ENCODE measurements at places on chromosomes 1 and 21. TPM values are rescaled to one million over a fixed set of nuclear protein-coding genes. Genes with fewer than 3 reads are reported as not detected.

GRCh38 chr1:219323426-219323825 lies 149.7 kb downstream of the LYPLAL1 start:
- no peaks in the 10 kb centered on the region for H3K36me3 ChIP-seq
- no peaks in the 10 kb centered on the region for H3K4me1 ChIP-seq
- no peak overlapping the region for H3K4me3 ChIP-seq
- H3K27me3 ChIP-seq, result no peaks in the 10 kb centered on the region
- no peak overlapping the region for H3K27ac ChIP-seq

GRCh38 chr21:17343055-17343454 lies 169.8 kb upstream of the CXADR start:
- H3K27ac ChIP-seq, result no peak overlapping the region
- H3K4me3 ChIP-seq, result no peak overlapping the region
- no peaks in the 10 kb centered on the region for H3K36me3 ChIP-seq
- DNase-seq, result no peak

GRCh38 chr21:26098772-26099397 lies 71.7 kb downstream of the APP start:
- H3K27ac ChIP-seq, result no peak overlapping the region
- no peaks in the 10 kb centered on the region for H3K27me3 ChIP-seq
- no peak for DNase-seq
- no peaks in the 10 kb centered on the region for H3K36me3 ChIP-seq

GRCh38 chr1:31145648-31146047 lies 80.1 kb upstream of the PUM1 start:
- no peaks in the 10 kb centered on the region for H3K4me1 ChIP-seq
- no peak overlapping the region for H3K27ac ChIP-seq
- DNase-seq, result no peak
- no peak overlapping the region for H3K4me3 ChIP-seq

DNA sequence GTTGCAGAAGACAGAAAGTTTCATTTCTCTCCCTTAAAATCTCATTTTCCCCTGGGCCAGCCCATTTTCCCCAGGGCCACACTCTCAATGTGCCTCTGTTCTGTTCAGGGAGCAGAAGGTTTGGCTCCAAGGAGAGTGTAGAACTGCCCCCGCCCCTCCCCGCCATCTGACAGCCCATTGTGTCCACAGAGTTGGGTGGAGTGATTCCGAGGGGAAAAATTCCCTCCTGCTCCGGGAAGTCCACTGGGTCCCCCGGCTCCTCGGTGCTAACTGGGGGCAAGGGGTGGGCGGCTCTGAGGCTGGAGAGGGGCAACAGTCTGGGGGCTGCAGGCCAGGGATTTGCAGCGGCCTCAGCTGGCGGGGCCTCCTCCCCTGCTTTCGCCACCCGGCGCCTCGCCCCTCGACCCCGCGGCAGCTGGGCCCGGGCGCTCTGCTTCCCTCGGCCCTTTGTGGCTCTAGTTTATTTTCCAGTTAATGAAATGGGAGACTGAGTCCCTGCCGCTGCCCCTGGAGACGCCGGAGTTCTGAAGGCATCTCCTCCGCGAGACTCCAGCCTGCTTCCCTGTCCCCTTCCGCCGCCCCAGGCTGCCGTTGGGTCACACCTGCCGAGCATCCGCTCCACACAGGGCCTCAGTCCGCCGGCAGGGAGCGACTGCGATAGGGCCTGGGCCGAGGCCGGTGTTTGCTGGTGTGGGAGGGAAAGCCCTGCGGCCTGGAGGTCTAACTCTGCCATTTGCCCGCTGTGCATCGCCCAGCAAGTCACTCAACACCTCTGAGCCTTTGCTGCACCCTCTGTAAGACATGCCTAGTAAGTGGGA lies 14.7 kb upstream of the KIRREL1 start:
- H3K27me3 ChIP-seq, result peaks cover 8% of the 10 kb centered on the region
- peak overlapping the region; percentile 32 for H3K4me3 ChIP-seq
- no peaks in the 10 kb centered on the region for H3K36me3 ChIP-seq
- no peak for DNase-seq
- H3K4me1 ChIP-seq, result peaks cover 6% of the 10 kb centered on the region

GRCh38 chr1:30684881-30685795 lies 38.2 kb downstream of the MATN1 start:
- H3K4me1 ChIP-seq, result peaks cover 8% of the 10 kb centered on the region
- H3K4me3 ChIP-seq, result peak overlapping the region; percentile 15
- H3K36me3 ChIP-seq, result no peaks in the 10 kb centered on the region
- no peak overlapping the region for H3K27ac ChIP-seq
- no peak for DNase-seq
- H3K27me3 ChIP-seq, result peaks cover 30% of the 10 kb centered on the region

- H3K27me3 ChIP-seq, result no peaks in the 10 kb centered on the region
- H3K27ac ChIP-seq, result no peak overlapping the region
- no peak overlapping the region for H3K4me3 ChIP-seq
- no peak for DNase-seq
- no peaks in the 10 kb centered on the region for H3K4me1 ChIP-seq
- H3K36me3 ChIP-seq, result no peaks in the 10 kb centered on the region
These were observed 61.8 kb downstream of the MT1HL1 start for GRCh38 chr1:236942431-236942830.

GRCh38 chr1:185789501-185790193 lies 55.5 kb downstream of the HMCN1 start:
- DNase-seq, result no peak
- peaks cover 11% of the 10 kb centered on the region for H3K4me1 ChIP-seq
- H3K36me3 ChIP-seq, result no peaks in the 10 kb centered on the region
- no peaks in the 10 kb centered on the region for H3K27me3 ChIP-seq

- H3K4me3 ChIP-seq, result no peak overlapping the region
- no peak overlapping the region for H3K27ac ChIP-seq
- no peak for DNase-seq
- peaks cover 1% of the 10 kb centered on the region for H3K36me3 ChIP-seq
- no peaks in the 10 kb centered on the region for H3K27me3 ChIP-seq
These were observed 34.4 kb downstream of the MRPL39 start for GRCh38 chr21:25572861-25573310.

- peaks cover 13% of the 10 kb centered on the region for H3K27me3 ChIP-seq
- no peaks in the 10 kb centered on the region for H3K4me1 ChIP-seq
- H3K27ac ChIP-seq, result no peak overlapping the region
- no peak overlapping the region for H3K4me3 ChIP-seq
- DNase-seq, result no peak
These were observed 516.1 kb downstream of the OMA1 start for GRCh38 chr1:58030456-58030855.

GRCh38 chr1:63622849-63623566 lies 29.8 kb downstream of the PGM1 start:
- H3K27me3 ChIP-seq, result no peaks in the 10 kb centered on the region
- peaks cover 18% of the 10 kb centered on the region for H3K4me1 ChIP-seq
- H3K4me3 ChIP-seq, result no peak overlapping the region
- no peaks in the 10 kb centered on the region for H3K36me3 ChIP-seq

- no peak overlapping the region for H3K4me3 ChIP-seq
- peaks cover 35% of the 10 kb centered on the region for H3K36me3 ChIP-seq
- no peak for DNase-seq
- no peaks in the 10 kb centered on the region for H3K27me3 ChIP-seq
- H3K27ac ChIP-seq, result no peak overlapping the region
- no peaks in the 10 kb centered on the region for H3K4me1 ChIP-seq
These were observed 83.4 kb downstream of the LYST start for GRCh38 chr1:235783148-235783776.

DNA sequence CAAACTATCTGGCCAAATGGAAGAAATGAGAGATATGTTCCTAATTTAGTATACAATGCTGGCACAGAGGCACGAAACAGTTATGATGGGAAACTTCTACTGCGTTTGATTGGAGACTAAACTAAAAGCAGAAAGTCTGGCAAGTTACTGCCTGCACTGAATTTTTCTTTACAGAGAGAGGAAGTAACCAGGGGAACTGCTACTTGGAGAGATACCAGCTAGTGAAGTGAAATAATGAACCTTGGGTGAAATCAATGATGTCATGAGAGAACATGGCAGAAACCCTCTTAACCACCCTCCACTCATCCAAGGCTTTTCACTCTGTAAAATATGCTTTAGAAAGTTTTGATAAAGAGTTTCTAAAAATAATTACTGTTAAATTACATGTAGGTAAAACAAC lies 29.3 kb downstream of the NIBAN1 start:
- no peak overlapping the region for H3K4me3 ChIP-seq
- DNase-seq, result no peak
- no peaks in the 10 kb centered on the region for H3K27me3 ChIP-seq
- peaks cover 15% of the 10 kb centered on the region for H3K4me1 ChIP-seq

GRCh38 chr1:6496365-6496721 lies 4.9 kb upstream of the PLEKHG5 start:
- H3K27me3 ChIP-seq, result no peaks in the 10 kb centered on the region
- H3K36me3 ChIP-seq, result no peaks in the 10 kb centered on the region
- H3K4me1 ChIP-seq, result peaks cover 57% of the 10 kb centered on the region

DNA sequence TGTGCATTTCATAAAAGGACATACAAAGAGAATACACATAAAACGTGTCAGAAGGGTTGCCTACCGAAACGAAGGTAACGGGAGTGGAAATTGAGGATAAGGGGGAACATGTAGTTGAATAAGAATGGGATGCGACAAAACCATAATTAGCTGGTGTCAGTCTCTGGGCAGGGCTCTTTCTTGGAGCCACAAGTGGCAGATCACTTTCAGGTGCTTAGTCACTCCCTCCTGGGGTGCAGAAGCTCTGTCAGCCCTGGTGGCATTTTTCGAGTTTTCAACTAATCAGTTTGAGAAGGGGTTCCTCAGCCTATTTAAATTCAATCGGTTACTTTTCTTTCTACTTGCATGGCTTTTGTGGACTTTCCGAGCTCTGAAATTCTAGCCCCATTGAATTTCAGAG lies 133.9 kb upstream of the IGSF21 start:
- no peaks in the 10 kb centered on the region for H3K4me1 ChIP-seq
- H3K27ac ChIP-seq, result no peak overlapping the region
- no peak overlapping the region for H3K4me3 ChIP-seq
- DNase-seq, result no peak

- peaks cover 8% of the 10 kb centered on the region for H3K4me1 ChIP-seq
- peaks cover 67% of the 10 kb centered on the region for H3K36me3 ChIP-seq
- no peak overlapping the region for H3K27ac ChIP-seq
- no peaks in the 10 kb centered on the region for H3K27me3 ChIP-seq
- DNase-seq, result no peak
These were observed 75.9 kb downstream of the PRDM2 start for GRCh38 chr1:13775916-13776315.

- H3K36me3 ChIP-seq, result no peaks in the 10 kb centered on the region
- no peak for DNase-seq
- H3K4me1 ChIP-seq, result peaks cover 4% of the 10 kb centered on the region
- H3K27me3 ChIP-seq, result no peaks in the 10 kb centered on the region
These were observed 3.9 kb upstream of the PUM1 start for GRCh38 chr1:31069392-31069791.

- no peak for DNase-seq
- peaks cover 79% of the 10 kb centered on the region for H3K4me1 ChIP-seq
- peak overlapping the region; percentile 67 for H3K27ac ChIP-seq
- H3K36me3 ChIP-seq, result no peaks in the 10 kb centered on the region
- H3K4me3 ChIP-seq, result no peak overlapping the region
These were observed 16.5 kb downstream of the NES start for GRCh38 chr1:156660752-156661112.

DNA sequence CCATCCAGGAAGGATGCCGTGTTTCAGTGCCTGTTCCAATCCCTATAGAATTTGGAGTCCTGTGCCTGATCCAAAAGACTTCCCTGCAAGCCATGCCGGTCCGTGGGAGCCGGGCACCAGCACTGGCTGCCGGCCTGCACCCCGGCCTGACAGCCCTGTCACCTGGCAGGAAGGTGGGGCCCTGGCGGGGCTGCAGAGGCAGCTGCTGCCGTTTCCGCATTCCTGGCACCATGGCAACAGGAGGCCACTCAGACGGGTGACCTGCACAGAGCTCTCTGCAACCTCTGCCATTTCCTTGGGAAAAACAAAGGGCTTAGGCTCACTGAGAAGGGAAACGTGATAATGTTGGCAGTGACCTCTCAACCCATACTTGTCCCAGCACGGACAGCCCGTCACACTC lies 63.2 kb upstream of the TMEM51 start:
- H3K36me3 ChIP-seq, result no peaks in the 10 kb centered on the region
- no peaks in the 10 kb centered on the region for H3K27me3 ChIP-seq
- no peak for DNase-seq
- H3K27ac ChIP-seq, result no peak overlapping the region

DNA sequence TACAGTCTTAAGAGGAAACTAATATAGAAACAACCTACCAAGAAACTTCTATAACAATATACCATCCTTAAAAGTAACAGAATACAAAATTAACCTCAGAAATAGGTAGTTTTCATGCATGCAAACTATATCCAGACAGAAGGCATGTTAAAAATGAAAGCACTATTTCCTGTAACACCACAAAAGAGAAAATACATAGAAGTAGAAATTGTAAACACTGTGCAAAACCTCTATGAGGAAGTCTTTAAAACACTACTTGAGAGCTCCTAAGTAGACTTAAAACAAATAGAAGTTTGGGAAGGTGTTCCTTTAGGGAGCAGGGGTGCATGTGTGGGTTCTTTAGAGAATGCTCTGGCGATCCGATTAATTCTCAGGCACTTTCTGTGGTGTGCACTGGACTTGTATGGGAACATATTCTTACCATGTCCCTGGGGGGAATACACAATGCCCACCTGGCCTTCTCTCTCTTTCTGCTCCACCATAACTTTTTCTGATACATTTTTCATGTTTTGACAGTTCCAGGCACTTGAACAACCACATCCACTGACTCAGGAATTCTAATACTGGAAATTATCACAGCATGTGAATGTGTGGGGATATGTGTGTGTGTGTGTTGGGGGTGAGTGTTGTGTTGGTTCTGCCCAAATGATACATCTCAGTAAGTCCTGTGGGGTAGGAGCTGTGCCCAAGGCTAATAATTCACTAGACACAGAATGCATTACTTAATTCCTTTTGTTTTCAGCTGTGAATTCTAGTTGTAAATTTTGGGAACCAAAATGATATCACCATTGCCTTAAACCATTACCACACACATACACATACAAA lies 866.3 kb upstream of the B3GALT2 start:
- H3K27ac ChIP-seq, result no peak overlapping the region
- H3K36me3 ChIP-seq, result no peaks in the 10 kb centered on the region
- H3K4me3 ChIP-seq, result no peak overlapping the region
- H3K4me1 ChIP-seq, result no peaks in the 10 kb centered on the region
- DNase-seq, result no peak

DNA sequence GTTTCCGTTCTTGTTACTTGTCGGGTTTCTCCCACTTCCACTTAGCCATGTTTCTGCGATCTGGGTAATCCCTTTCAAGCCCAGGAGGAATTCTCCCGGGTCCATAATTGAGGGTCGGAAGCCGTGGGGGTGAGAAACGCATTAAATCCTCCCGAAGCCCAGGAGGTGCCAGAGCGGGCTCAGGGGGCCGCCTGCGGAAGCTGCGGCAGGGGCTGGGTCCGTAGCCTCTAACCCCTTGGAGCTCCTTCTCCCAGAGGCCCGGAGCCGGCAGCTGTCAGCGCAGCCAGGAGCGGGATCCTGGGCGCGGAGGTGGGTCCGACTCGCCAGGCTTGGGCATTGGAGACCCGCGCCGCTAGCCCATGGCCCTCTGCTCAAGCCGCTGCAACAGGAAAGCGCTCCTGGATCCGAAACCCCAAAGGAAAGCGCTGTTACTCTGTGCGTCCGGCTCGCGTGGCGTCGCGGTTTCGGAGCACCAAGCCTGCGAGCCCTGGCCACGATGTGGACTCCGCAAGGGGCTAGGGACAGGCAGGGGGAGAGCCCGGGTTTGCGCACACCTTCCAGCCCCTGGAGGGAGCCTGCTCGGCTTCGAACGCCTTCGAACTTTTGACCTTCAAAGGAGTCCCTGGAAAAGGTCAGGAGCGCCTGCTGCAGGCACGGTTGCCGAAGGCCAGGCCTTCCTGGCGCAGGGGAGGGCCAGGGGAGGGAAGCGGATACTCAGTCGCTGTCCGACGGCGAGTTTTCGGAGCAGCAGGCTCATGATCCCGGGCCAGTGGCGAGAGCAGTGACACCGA lies 1.7 kb upstream of the SIM2 start:
- no peak overlapping the region for H3K27ac ChIP-seq
- H3K27me3 ChIP-seq, result peaks cover 100% of the 10 kb centered on the region
- no peak for DNase-seq
- H3K36me3 ChIP-seq, result no peaks in the 10 kb centered on the region
- H3K4me3 ChIP-seq, result no peak overlapping the region

Gene CELA3B
- total RNA-seq, result not detected

Gene MFAP2
- total RNA-seq, result 5.6 TPM

Gene LPAR3
- total RNA-seq, result 25.1 TPM

Gene ATP5IF1
- total RNA-seq, result 277 TPM

All from suprapubic skin (tissue), 4 donors.